ENCODE measurements at places on chromosomes 7 and 10.

GRCh38 chr10:2985729-2986232, 81.6 kb upstream of the PFKP start:
- DNase-seq, result no peak

- no peak for DNase-seq
Observed at GRCh38 chr7:4178416-4178815, 503.7 kb upstream of the FOXK1 start.

DNA sequence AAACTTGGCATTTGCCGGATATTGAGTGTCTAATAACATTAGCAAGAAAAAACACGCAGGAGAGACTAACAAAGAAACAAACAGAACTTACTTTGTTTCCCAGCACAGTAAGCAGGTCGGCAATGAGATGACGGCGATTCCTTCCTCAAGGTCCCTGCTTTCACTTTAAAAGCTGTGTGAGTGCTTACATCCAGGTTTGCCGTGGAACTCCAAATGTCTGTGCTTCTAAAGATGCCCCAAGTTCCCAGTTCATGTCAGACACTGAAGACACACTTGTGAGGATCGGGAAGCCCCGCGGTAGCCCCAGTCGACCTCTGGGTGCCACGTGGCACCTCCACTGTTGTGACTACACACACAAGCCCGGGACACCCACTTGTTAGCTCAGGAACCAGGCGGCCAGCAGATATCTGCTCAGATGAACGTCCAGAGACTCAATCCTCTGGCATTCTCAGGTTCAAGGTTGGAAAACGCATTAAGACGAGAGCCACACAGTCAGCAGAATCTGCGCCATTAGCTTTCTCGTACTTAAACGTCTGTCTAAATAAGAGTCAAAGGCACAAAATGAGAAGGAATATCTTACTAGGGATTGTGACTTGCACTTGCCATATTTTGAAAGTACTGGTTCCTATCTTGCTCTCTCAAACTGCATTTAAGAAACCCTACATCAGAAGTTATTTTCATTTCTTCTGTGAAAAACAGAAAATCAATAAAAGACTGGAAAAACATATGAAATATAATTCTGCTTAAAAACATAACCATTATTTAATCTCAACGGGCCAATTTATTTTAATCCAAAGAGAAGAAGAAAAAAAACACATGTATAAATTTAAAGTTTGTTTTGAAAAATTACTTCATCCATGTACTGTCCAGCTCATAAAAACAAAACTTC, 207.6 kb upstream of the KLF14 start:
- peak; percentile 82 for DNase-seq

GRCh38 chr7:157508477-157508881, 171.7 kb downstream of the DNAJB6 start:
- DNase-seq, result no peak

GRCh38 chr10:119112056-119112455, 8.1 kb downstream of the DENND10 start:
- no peak for DNase-seq

DNA sequence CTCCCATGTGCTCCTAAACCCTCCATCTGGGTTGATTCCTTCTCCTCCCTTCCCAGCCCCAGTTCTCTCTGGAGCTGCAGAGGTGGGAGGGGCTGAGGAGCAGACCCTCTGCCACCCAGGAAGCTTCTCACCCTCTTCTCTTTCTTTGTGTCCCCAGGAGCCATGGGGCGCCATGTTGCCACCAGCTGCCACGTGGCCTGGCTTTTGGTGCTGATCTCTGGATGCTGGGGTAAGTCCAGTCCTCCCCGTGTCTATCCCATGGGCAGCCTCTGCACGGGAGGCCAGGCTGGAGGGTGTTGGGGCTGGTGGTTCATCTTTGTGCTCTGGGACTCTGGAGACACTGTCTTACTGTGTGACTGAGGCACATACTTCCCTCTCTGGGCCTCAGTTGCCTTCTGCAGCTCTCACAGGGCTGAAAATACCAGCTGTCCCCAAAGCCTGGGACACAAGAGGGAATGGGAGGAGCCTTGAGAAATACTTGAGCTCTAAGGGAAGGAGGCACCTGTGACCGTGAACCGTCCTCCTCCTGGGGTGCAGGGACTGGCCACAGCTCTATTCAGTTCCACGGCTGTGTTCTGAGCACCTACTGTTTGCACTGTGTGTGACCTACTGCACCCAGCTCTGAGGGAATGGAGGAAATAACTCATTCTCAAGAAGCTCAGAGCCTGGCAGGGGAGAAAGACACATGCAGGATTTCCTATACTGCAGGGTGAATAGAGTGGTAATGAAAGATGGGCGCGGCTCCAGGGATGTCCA, 43.1 kb downstream of the CDH23 start:
- DNase-seq, result no peak

DNA sequence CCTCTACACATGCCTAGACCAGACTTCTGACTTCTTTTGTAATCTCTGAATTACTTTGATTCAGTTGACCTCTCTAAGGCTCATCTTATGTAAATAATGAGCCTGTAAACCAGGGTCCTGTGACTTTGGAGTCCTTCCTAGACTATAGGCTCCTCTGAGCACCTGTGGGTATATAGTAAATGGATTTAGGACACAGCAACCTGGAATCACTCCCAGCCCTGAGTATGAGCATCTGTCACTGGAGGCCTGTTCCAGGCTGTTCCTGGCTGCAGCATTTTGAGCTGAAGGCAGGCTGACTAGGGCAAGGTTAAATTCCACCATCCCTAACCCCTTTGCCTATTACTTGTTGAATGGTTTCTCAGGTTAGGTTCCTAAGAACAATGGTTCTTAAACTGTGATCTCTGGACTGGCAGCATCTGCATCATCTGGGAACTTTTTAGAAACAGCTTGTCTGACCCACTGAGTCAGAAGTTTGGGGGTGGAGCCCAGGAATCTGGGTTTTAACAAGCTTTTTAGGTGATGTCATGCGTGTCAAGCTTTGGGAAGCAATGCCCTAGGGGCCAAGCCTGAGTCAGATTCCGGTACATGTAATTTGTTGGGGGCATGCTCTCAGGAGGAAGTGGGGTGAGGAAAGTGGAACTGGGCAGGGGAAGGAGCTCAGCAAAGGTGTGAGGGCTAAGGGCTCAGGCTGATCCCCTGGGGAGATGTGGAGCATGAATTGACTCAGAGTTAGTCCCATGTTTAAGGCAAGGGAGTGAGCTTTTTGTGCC, 28.2 kb downstream of the MINDY4 start:
- DNase-seq, result peak; percentile 49

- DNase-seq, result peak; percentile 50
Observed at GRCh38 chr10:88270871-88271713, 312.0 kb downstream of the RNLS start.

DNA sequence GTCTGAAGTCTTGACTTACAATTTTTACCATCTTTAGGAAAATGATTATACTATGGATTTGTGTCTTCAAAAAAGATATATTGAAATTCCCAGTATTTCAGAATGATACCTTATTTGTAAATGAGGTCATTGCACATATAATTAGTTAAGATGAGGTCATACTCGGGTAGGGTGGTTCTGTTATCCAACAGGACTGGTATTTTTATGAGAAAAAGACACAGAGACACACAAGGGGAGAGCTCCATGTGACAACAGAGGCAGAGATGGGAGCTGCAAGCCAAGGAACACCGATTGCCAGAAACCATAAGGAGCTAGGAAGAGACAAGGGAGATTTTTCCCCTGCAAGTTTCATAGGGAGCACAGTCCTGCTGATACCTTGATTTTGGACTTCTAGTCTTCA, 356.9 kb downstream of the ARL4A start:
- DNase-seq, result no peak

DNA sequence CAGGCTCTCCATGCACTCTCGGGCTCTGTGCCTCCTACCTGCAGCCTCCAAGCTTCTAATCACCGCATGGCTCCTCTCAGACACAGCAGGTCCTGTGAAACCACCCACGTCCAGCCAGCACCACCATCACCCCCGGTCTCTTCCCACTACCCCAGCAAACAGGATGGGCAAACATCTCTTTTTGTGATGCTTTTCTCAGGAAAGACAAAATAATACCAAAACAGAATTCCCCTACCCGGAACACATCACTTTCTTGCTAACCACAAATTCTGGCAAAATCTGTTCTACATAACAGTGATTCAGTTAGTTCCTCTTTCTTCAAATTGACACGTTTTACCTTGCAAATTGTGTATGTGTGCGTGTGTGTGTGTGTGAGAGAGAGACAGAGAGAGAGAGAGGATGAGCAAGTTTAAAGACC, 6.5 kb downstream of the SNX8 start:
- DNase-seq, result no peak

- DNase-seq, result no peak
Observed at GRCh38 chr7:99944497-99945070, 15.2 kb upstream of the GJC3 start.

DNA sequence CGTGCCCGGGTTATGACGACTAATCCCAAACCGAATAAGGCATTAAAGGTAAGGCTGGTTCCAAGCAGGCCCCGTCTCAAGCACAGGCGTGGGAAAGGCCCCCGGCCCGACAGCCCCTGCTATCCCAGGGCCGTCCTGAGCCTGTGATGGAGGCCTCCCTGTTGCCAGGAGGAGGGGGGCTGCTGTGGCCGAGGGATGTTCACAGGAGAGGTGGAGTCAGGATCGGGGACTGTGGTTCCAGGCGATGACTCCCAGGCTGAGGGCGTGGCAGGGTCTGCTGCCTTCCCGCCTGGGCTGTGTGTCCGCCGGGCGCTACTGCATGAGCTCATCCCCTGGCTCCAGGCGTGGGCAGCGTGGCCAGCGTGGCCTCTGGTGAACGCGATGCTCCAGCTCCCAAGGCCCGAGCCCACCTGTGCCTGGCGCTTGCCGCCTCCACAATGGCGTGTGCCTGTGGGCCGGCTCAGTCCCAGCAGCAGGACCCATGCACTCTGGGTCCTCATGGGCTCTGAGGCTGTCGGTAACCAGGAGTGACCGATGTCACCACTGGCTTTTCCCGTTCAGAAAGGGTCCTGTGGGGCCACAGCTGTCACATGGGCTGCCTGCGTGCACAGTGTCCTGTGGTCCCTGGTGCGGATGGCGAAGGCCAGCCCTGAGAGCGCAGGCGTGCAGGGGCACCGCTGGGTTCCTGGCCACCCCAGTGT, 8.8 kb downstream of the MAFK start:
- no peak for DNase-seq

- no peak for DNase-seq
Observed at GRCh38 chr10:86155054-86155921, 211.3 kb downstream of the GRID1 start.

GRCh38 chr10:100655760-100656421, 89.5 kb upstream of the PAX2 start:
- no peak for DNase-seq

- DNase-seq, result peak; percentile 65
Observed at GRCh38 chr10:34147641-34148304, 667.3 kb downstream of the PARD3 start.

DNA sequence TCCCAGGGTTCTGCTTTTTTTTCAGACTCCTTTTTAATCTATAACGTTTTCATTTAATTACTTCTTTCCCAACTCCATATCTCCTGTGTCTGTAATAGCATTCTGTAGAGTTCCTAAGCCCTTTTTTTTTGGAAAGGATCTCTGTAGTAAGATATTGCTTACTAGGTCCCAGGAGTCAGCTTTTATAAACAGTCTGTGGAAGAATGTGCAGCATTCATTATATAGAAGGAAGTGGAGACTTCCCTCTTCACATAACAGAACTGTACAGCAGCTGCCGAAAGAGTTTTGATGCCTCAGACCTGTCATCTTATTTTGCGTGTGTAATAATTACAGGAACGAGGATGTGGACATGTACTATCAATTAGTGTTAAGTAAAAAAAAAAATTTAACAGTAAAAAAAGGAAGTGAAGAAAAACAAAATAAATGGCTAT, 7.4 kb upstream of the STEAP4 start:
- DNase-seq, result peak; percentile 78

DNA sequence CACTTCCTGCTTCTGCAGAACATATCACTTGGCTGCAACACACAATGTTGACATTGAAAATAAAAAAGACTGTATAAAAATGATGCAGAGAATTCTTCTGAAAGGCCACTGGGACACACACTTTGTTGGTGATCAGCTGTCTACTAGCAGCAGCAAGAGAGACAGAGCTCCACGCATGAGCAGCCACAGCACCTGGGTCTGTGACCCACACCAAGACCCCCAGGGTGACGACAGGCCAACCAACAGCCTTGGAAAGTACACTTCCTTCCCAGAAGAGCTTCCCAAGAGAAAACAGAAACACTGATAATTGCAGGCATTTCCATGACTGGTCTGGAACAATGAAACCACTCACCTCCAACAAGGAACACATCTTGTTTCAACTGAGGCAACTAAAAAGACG, 239.0 kb downstream of the DIP2C start:
- no peak for DNase-seq

DNA sequence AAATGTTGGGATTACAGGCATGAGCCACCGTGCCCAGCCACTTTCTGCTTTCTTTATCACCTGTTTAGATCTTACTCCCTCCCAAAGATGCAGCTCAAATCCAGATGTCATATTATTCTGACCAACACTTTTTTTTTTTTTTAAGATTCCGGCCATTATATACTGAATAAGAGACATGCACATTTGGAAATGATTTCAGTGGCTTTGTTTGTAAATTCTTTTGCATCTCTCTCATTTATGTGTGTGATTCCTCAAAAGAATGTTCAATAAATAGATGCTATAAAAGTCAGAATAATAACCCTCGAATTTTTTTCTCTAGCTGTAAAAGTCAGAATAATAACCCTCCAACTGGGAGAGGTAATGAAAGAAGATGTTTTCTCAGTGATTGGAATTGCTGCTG, 25.4 kb downstream of the HECW1 start:
- peak; percentile 4 for DNase-seq

GRCh38 chr10:96992721-96993120, 160.6 kb downstream of the LCOR start:
- DNase-seq, result no peak

DNA sequence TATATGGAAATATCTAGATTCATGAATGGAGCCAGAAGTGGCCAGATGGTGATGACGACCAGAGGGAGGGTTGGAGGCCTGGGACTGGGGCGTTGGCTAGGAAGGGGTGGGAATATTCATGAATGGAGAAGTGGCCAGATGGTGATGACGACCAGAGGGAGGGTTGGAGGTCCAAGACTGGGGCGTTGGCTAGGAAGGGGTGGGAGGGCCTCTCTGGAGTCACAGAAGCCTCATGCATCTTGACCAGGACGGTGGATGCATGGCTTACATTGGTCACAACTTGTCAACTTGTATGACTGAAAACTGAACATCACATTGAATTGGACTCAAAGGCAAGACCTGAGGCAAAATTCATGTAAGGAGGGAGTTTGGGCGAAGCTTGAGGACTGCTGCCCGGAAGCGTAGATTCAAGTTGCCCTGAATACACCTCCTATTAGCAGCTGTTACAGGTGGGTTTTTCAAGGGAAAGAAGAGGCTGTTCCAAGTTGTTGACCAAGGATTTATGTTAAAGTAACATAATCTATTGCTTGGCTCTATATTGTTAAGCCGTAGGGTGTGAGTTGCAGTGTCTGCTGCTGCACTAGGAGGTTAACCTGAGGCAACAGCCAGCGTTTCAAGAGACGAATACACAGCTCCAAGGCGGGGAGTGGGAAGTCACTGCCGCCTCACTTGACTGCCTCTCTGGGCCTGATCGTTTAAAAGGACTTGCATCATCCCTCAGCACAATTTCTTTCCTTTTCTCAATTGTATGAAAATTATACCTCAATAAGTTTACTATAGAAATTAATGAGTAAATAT, 55.1 kb upstream of the FAM20C start:
- DNase-seq, result peak; percentile 38

GRCh38 chr10:75137533-75138438, 26.3 kb downstream of the SAMD8 start:
- DNase-seq, result peak; percentile 84

- DNase-seq, result no peak
Observed at GRCh38 chr7:106047184-106047583, 64.9 kb downstream of the SYPL1 start.

Data from muscle of leg (tissue), 16 donors.